Lung microvascular endothelial cell (primary cell): ENCODE measurements at places on chromosomes 7 and 10. TPM values are rescaled to one million over a fixed set of nuclear protein-coding genes. Genes with fewer than 3 reads are reported as not detected.

DNA sequence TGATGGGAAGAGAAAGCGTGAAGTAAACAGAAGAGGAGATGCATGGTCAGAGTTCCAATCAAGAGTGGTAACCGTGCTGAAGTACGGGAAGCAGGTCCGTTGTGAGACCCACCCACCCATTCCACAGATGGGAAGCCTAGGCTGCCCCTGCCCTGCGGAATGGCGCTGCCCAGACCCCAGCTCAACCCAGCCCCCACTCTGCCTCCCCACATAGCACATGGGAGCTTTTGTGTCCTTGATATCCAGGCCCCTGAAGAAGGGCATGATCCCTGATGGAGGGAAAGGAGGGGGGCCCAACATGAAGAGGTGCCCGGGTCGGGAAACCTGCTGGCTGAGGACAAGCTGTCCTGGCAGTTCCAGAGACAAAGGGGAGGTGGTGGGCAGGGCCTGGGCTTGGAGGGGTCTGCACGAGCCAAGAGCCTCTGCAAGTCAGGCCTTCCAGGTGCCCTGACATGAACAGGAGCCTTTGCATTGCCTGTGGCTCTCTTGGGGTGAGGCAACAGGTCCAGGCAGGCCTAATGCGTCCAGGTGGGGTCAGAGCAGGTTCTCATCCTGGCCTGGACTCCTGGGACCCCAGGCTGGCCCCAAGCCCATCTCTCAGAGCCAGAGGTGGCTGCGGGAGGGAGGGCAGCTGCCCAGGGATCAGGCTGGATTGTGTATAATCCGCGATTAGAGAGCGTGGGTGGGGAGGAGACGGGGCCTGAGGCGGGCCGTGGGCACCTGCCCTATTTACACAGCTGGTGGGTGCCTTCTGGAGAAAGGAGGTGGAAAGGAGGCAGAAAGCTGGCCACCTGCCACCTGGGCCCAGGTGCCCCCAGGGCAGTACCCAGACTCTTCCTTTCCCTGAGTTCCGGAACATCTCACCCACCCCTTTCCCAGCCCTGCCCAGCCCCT is 23.5 kb downstream of the YKT6 start:
- DNase-seq: no peak

GRCh38 chr7:109462171-109462570 is 892.5 kb downstream of the DNAJB9 start:
- no peak for DNase-seq

DNA sequence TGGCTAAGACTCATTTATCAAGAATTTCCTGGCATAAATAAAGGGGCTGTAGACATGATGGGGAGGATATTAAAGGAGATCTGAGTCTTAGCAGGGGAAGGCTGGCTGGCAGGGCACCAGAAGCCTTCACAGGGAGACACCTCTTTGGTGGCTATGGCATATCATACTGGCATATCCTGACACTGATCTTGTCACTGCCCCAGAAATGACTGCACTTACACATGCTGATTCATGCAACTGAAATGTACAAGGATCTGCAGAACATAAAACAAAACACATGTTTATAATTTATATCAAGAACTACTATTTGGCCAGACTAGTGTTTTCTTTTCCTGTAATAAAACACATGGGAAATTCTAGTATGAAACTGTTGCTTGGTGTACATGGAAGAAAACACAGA is 5.5 kb upstream of the LIPN start:
- no peak for DNase-seq

DNA sequence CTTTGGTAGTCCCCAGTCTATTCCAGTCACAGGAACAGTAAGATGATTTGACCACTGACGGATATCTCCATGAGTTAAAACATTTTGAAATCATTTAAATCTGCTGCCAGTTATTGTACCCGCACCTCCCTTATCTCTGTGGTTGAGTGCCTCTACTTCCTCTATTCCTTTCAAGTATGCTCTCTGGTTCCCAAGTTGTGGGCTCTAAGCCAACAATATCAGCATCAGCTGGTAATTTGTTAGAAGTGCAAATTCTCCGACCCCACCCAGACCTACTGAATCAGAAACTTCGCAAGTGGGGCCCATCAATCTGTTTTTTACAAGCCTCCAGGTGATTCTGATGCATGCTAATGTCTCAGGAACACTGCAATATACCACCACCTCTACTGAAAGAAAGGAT is 235.5 kb downstream of the CCSER2 start:
- DNase-seq: no peak

Gene IFIT1
- total RNA-seq: 0.20 and 0.87 TPM in 2 replicates

Gene AOAH
- under 0.01 TPM in 1 of 2 replicates, not detected in the other for total RNA-seq

Gene KCNIP2
- total RNA-seq: under 0.01 and 0.20 TPM in 2 replicates
